ENCODE measurements at places on chromosomes 5 and 9.

DNA sequence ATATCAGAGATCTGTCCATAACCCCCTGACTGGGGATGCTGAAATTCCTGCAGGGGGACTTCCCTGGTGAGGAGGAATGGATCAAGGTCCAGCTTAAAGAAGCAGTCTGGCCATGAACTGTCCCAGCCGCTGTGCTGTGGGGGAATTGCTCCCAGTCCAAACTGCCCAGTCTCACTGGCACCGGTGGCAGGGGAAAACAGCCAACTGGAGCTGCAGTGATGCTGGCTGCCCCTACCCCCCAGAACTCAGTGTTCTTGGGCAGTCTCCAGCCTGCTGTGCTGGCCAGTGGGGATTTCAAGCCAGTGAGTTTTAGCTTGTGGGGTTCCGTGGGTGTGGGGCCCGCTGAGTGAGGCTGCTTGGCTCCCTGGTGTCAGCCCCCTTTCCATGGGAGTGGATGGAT lies 306.5 kb upstream of the RPS23 start:
- DNase-seq, result no peak

GRCh38 chr5:171680485-171680884 lies 105.1 kb upstream of the SMIM23 start:
- DNase-seq, result no peak

DNA sequence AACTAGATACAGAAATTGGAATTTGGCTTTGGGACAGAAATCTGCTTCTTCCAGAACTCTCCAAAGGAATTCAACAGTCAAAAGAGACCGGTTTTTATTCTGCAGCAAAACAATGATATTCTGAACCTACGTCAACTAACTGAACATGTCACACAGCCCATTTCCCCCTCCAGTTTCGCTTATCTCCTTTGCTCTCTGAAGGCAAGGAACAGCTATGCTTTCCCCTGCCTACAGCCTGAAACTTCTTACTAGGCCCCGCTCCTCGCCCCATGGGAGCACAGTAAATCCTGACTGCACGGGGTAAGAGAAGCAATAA lies 488 bp downstream of the SKIC3 start:
- no peak for DNase-seq

GRCh38 chr9:91770229-91770628 lies 179.8 kb downstream of the ROR2 start:
- no peak for DNase-seq

DNA sequence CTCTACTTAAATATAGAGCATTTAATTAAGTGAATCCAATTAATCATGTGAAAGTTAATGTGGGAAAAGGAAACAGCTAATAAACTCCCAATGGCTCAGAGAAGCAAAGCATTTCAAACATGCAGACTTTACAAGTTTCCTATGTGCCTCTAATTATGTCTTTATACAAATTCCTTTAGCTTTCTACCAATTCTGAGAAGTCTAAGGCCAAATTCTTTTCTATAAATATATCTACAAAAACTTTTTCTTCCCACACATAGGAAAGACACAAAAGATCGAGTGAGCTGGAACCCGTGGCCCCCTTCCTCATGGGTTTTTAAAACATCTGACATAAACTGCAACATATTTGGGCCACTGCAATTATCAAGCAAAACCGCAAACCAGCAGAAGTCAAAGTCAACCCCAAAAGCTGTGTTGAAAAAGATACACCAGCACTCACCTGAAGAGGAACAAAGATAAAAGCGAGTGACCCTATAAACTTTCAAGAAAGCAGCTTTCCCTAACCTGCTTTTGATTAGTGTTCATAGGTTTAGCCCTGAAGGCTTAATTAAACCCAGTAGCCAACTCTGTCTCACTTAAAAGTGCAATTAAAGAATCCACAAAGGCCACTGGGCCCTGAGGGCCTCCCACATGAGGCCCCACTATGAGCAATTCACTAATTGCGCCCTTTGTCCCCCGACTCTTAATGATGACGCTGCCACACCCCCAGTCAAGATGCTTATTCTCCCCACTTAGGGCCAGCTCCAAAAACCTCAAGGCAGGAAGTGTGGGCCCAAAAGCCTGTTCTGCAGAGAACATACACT lies 12.1 kb downstream of the SEMA5A start:
- no peak for DNase-seq

- no peak for DNase-seq
Observed at GRCh38 chr5:3612591-3613042, 17.0 kb downstream of the IRX1 start.

DNA sequence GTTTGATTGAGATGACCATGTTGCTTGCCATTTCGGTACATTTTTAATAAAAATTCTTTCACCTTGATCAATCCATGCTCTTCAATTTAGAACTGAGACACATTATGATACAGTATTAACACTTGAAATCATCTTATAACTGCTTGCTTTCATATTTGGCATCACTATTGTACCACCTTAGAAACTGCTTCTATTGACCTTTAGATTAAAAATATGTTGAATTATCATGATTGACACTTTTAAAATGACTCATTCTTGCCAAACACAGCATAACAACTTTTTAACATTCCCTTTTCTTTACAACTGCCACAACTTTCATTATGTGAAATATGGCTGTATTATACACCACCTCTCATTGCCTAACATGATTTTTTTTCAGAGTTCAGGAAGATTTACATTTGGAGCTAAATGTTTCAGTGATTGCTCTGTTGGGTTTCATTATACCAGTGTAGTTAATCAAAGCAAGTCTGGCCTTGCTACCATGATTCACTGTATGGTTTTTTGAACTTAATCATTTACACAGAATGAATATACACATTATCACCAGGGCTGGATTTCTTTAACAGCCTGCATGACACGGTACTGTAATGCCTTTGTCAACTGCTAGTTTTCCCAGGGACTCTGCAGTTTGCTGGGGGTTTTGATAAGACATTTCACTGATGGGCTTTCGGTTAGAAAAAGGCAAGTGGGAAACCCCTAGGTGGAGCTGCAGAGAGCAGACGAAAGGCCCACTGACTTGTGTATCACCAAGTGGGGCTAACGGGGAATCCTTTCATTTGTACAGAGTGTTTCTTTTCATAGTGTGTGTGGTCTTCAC lies 93.6 kb upstream of the TLE4 start:
- DNase-seq, result no peak

- DNase-seq, result no peak
Observed at GRCh38 chr5:52788505-52788821, 747 bp downstream of the ITGA1 start.

GRCh38 chr5:430214-430925 lies 12.6 kb upstream of the EXOC3 start:
- no peak for DNase-seq

DNA sequence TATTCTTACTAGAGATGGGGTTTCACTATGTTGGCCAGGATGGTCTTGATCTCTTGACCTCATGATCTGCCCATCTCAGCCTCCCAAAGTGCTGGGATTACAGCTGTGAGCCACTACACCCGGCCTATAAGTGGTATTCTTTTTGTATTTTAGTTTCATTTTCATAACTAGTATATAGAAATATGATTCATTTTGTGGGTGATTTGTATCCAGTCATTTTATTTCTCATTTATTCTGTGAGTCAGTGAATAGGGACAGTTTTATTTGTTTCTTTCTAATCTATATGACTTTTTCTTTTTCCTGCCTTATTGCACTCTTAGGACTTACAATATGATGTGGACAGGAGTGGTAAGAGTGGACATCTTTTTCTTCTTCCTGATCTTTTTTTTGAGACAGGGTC lies 112.9 kb downstream of the AOPEP start:
- no peak for DNase-seq

GRCh38 chr5:152084476-152084875 lies 159.8 kb upstream of the GLRA1 start:
- DNase-seq, result no peak

DNA sequence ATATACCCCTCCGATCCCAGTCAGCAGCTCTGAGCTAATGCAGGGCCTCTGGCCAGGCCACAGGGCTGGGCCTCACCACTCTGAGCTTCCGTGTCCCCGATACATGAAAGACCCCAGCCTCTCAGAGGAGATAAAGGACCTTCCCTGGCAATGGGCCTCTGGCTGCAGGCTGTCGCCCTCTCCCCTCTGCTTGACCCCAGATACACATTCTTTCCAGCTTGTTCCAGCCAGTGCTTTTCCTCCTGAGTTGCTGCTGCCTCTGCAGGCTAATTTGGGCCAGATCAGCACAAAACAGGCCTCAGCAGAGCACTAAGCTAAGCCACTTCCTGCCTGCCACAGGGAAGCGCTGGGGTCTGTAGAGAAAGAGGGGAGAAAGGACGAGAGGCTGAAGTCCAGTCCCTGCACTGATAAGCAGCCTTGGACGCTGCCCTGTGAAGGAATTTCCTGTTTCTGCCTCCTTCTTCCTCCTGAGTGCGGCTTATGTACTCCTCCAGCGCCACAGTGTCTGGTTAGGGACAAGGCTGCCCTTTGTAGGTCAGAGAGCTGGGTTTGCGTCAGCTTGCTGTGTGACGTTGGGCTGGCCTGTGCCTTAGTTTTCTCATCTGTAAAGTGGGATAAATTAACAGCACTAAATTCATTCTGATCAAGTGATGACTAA lies 73.0 kb upstream of the IL17B start:
- DNase-seq, result no peak

- DNase-seq, result no peak
Observed at GRCh38 chr9:129586245-129586644, 34.7 kb downstream of the C9orf50 start.

- no peak for DNase-seq
Observed at GRCh38 chr5:134957920-134958608, 9.6 kb upstream of the CATSPER3 start.

GRCh38 chr9:87193925-87194868 lies 246.9 kb upstream of the GAS1 start:
- DNase-seq, result no peak

DNA sequence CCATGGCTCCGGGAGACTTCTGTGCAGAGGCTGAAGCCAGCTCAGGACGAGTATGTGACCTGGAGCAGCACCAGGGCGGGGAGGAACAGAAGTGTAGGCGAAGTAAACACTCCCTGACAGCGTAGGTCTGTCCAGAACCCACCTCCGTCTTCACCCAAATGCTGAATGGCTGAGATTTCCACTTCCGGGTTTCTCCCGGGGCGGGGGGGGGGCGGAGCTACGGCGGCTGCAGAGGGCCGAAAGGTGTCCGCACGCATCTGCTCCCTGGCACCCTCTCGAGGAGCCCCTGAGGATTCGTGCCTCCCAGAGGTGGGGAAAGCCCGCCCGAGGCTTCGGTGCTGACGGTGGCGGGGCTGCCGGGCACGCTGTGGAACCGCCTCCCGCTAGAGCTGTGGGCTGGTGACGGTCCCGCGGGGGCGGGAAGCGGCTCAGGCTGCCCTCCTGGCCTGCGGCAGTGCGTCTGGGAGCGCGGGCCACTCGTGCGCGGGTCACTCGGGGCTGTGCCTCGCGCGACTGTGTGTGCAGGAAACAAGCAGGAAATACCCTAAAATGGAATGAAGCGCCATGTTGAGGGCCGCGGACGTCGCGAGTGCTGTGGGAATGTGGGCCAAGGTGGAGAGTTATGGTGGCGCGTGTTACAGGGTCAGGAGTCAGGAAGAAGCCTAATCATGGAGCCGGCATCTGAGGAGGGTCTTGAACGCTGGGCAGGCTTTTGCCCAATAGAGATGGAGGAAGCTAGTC lies 1425.4 kb downstream of the FOXD4L5 start:
- DNase-seq, result no peak

DNA sequence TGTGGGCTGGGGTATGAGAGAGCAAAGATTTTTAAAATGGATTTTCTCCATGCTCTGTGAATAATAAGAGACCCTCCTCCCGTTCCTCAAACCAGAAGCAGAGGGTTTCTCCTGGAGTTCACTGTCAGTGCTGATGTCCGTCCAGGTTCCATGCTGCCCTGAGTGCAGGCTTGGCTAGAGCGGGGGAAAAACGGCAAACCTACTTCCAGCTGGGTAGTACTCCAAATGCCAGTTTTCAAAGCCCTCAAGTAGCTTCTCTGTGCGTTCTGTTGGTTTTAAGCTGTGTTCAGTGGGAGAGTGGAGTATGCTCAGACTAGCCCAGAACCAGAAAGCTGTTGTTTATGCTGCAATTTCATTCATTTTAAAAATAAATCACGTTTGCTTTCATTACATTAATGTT lies 40.3 kb downstream of the RASGEF1C start:
- DNase-seq, result no peak

DNA sequence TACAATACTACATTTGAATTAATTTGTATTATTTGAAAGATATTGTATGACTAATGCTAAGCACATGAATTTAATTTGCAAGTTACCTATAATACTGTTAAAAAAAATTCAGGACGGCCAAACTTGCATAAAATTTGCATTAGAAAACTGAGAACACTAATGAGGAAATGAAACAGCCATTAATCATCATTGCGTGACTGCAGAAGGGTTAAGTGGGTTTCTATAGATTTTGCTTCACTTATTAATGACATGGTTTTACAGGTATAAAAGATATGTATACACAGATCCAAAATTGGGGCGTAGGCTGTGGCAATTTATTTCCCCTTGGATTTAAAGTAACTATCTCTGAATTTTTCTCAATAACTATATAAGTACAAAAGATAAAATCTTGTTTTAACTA lies 882.6 kb downstream of the PTPRD start:
- DNase-seq, result no peak

DNA sequence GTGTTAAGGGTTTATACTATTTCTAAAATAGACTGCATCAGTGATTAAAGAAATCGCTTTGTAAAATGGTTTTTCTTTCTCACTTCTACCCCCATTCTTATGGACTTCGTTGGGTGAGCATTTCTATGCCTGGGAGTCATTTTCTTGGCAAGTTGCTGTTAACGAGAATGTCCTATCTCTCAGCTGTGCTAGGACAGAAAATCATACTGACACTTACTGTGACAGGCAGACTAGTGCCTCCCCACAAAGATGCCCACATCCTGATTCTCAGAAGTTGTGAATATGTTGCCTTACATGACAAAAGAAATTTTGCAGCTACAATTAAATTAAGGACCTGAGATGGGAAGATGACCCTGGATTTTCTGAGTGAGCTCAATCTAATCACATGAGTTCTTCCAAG lies 65.1 kb upstream of the NMUR2 start:
- DNase-seq, result no peak

- no peak for DNase-seq
Observed at GRCh38 chr9:80146466-80146865, 574.7 kb downstream of the TLE4 start.

DNA sequence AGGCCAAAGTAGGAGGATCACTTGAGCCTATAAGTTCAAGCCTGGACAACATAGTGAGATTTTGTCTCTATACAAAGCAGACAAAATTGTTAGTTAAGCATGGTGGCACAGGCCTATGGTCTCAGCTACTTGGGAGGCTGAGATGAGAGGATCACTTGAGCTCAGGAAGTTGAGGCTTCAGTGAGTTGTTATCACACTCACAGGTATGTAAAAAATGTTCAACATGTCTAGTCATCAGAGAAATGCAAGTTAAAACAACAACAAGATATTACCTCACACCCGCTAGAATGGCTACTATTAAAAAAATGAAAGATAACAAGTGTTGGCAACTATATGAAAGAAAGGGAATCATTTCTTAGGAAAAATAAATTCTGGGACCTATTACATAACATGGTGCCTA lies 341.5 kb upstream of the ST8SIA4 start:
- no peak for DNase-seq

GRCh38 chr9:130447193-130447816 lies 2.5 kb downstream of the ASS1 start:
- DNase-seq, result no peak

- no peak for DNase-seq
Observed at GRCh38 chr5:38165435-38165834, 92.9 kb upstream of the EGFLAM start.

Data from GM12892 (cell line).